Activated gamma-delta T cell (primary cell): ENCODE measurements at places on chromosomes 11 and 22.

GRCh38 chr11:92306966-92307510 lies 82.4 kb downstream of the FAT3 start:
- DNase-seq: no peak

- DNase-seq: no peak
These were observed 615.4 kb upstream of the B3GAT1 start for GRCh38 chr11:135027461-135027860.

GRCh38 chr11:27028561-27028965 lies 12.1 kb upstream of the BBOX1 start:
- no peak for DNase-seq

DNA sequence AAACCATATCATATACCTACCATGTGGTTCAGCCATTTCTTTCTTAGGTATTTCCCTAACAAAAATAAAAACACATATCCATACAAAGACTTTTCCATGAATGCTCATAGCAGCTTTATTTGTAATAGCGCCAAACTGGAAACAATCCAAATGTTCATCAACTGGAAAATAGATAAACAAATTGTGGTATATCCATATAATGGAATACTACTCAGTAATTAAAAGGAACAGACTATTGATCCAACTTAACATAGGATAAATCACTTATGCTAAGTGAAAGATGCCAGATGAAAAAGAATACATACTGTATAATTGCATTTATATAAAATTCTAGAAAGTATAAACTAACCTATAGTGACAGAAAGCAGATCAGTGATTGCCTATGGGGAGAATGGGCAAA lies 323.3 kb downstream of the BUD13 start:
- DNase-seq: no peak

GRCh38 chr22:22203048-22203971 lies 41.3 kb upstream of the VPREB1 start:
- DNase-seq: no peak

GRCh38 chr11:118929501-118930093 lies 3.9 kb upstream of the BCL9L start:
- peak; percentile 37 for DNase-seq

DNA sequence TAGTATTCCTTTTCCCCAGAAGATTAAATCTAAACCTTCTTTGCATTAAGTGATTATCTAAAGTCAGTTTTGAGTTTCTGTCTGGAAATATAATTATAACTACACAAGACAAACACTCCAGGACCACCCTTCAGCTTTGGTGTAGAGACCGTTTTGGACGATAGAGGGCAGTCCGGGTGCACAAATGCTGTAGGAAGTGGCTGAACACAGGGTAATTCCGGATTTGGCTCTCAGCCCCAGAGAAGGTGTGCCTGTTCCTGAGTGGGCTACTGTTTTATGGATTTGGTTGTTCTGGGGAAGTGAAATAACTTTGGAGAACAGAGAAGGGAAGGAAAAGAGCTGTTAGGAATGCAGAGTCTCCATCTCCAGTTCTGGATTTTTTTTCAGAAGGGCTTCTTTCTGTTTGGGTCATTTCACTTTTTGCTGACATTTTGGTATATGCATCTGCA lies 14.8 kb downstream of the EXT2 start:
- no peak for DNase-seq

DNA sequence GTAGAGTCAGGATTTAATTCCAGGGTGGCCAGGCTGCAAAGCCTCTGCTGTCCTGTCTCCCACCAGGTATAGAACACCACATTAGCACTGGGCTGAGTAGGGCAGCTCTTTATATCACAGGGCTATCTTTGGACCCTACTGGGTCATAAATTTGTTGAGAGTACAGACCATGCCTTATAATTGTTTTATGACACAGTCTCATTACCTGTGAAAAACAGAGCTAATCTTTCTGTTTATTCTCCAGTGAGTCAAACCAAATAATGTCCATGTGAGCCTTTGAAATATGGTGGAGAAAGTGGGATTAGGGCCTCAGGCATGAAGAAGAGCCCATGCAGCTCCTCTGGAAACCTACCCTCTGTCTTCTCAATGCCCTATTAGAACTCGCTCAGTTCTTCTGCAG lies 49.6 kb upstream of the KIRREL3 start:
- DNase-seq: no peak

DNA sequence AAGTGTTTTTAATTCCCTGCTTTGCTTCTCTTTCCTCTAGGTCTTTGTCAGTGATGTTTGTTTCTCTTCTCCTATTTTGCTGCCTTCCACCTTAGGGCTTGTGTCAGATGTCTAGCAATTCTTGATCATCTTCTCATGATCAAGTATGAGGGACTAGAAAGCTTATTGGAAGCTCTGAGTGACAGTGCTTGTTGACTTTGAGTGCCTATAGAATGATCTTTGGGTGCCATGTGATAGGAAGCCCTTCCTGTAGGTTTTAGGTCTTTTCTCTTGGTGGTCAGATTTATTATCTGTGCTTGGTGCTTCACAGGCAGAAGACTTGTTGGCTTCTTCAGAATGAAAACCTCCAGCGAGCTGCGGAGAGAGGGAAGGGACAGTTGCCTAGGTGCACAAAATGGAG lies 43.1 kb downstream of the BSX start:
- DNase-seq: no peak

GRCh38 chr11:6079463-6079862 lies 28.0 kb upstream of the OR56B4 start:
- DNase-seq: no peak

DNA sequence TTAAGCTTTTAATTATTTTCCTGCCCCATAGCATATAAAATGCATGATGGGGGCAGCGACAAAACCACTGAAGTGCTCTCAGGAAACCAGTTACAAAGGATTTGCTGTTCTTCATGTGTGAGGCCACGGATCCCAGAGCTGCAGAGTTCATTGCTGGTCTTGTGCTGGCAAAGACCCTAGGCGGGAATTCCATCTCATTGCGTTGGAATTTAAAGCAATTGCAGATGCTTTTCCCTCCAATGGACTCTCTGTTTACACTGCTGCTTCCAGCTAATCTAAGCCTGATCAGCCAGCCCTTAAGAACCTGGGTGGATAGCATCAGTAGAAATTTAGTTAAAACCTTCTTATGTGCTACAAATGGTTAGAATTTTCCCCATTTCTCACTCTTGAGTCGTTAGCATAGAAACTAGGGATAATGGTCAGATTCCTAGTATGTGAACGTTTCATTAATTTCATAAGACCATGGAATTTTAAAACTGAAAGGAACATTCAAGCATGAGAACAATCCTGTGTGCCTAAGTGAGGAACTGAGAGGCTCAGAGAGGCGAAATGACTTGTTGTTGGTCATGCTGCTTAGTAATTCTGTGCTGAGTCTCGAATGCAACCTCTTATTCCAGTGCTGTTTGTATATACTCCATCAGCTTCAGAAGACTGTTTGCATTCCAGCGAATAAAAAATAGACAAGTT lies 36.1 kb upstream of the ADSL start:
- no peak for DNase-seq

DNA sequence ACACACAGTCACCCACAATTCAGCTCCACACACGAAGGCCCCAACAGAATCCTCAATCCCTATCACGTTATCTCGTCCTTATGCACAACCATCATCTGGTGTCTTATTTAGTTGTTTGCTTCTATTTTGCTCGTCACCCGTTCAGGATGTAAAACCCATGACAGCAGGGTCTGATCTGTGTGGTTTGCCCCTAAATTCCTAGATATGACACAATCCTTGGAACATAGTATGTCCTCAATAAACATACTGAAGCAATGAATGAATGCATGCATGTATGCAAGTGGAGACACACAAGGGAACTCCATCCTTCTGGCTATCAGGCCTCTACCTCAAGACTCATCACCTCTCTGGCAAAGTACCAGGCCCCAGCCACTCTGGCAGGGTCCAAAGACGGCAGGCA lies 20.2 kb downstream of the STARD10 start:
- no peak for DNase-seq

DNA sequence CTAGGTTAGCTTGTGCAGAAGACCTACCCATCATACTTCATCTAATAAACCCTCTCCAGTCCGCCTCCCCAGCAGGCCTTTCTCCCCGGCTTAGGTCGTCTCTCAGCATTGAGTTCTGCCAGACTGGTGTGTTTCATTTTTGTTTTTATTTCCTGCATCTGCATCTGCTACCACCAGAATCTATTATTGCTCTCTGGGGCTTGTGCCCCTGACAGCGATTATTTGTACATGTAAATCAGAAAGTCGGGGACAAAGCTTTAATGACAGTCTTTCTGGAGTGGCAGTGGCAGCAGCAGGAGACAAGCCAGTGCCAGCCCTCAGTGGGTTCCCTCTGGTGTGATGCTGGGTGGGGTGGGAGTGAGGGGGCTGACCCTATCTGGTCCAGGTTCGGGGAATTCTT lies 127.5 kb downstream of the PKNOX2 start:
- no peak for DNase-seq

DNA sequence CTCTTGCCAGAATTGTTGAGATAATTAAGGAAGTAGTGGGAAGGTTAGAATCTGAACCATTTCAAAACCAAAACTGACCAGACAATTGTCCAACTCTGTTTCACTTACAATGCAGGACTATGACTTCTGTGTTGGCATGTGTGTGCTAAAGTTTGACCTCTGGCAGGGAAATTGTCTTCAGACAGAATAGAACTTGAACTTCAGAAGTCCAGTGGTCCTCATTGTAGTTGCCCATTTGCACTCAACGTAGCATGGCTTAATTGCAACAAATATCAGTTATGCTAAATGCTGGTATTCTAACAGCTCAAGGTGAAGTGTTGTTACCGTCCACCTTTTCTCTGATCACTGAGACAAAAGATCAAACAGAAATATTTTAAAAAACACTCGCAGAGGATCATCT lies 47.2 kb downstream of the BLID start:
- DNase-seq: no peak

DNA sequence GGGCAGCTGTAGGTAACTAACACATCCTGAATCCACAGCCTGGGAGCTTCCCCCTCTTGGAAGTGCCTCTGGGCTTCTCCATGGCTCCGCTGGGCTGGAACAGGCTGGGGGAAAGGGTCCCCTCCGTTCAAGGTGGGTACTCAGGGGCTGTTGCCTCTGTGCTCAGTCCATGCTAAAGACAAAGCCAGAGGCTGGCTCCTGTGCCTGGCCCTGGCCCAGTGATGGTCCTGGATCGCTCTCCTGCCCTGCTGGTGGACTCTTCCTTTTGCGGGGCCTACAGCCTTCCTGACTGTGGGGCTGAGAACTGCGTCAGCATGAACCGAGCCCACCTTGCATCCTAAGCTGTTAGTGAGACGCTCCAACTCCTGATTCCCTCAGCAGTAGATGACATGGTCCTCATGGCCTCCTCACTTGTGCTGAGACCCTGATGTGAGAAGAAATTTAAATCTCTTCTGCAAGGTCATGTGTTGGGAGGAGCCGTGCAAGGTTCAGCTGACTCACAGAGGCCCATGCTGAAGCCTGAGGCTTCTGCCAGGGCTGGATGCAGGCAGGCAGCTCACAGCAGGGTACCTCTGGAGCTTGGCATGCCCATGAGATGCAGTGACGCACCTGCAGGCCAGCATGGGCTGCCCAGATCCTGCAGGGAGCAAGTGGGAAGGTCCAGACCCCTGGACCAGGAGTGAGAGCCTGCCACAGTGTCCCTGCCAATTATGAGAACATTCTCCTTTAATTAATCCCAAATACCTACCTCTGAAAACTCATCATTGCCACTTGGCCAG lies 1285.5 kb downstream of the TBC1D22A start:
- no peak for DNase-seq

DNA sequence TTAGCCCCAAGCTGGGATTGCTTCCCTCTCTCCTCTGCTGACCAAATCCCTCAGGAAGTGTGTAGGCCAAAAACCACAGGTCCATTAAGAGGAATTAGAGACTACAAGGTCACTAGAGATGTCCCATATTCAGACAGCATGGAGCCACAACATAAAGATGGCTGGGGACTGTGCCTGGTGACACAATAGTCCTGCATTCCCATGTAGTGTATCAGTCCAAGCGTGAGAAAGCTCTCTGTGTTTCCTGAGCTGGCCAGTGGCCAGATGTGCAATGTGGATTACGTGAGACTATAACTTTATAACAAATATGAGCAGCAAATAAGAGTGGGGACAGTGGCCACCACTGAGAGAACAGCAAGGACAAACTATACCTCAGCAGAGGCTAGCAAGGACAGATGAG lies 7.6 kb upstream of the MS4A10 start:
- DNase-seq: no peak

DNA sequence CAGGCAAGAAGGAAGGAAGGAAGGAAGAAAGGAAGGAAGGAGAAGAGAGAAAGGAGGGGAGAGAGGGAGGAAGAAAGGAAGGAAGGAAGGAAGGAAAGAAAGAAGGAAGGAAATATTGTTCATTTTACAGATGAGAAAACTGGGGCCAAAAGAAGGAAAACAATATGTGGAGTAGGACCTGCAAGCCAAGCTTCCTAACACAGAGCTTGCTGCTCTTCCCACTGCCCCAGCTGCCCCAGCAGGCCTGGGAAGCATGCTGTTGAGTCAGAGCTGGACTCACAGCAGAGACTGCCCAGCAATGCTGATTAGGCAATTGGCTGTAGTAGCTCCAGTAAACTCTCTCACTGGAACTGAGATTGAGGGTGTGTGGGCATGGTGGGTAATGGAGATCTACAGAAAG lies 42.6 kb upstream of the SMCO4 start:
- DNase-seq: no peak

DNA sequence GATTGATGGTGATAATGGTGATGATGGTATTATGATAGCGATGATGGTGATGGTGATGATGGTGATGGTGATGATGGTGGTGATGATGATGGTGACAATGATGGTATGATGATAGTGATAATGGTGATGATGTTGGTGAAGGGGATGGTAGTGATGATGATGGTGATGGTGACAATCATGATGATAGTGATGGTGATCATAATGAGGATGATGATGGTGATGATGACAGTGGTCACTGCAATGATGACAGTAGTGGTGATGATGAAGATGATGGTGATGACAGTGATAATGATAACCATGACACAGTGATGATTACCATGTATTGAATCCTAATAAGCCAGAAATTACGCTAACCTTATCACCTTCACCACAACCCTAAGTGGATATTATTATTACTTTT lies 128.2 kb downstream of the SHANK2 start:
- no peak for DNase-seq

DNA sequence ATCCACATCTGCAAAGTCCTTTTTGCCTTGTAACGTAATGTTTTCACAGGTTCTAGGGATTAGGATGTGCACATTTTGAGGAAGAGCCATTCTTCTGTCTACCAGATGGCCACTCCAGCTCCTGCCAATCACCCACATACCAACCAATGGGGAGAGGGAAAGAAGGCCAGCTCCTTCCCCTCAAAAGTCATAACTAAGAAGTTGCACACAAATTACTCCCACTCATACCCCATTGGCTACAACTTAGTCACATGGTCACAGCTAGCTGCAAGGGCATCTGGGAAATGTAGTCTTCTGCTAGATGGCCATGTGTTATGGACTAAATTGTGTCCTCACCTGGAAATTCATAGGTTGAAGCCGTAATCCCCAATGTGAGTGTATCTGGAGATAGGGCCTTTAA lies 15.4 kb upstream of the MYOD1 start:
- DNase-seq: no peak

DNA sequence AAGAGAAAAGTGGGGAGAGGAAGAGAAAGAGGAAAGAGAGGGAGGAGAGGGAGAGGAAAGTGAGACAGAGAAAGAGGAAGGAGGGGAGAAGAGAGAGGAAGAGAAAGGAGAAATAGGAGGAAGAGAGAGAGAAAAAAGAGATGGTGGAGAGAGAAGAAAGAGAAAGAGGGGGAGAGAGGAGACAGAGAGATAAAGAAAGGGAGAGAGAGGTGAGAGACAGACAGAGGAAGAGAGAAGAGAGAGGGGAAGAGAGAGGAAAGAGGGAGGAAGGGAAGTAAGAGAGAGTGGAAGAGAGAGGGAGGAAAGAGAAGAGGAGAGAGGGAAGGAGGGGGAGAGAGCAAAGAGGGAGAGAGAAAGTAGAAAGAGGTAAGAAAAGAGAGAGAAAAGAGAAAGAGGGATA lies 9.4 kb upstream of the SEZ6L start:
- no peak for DNase-seq
